ENCODE measurements at places on chromosomes 5 and 9. TPM values are rescaled to one million over a fixed set of nuclear protein-coding genes. Genes with fewer than 3 reads are reported as not detected.
A peak's percentile ranks its signal among the peaks of the same experiment; 100 is the strongest.

GRCh38 chr9:137088121-137088520 is 1.3 kb downstream of the MAN1B1 start:
- no peak for DNase-seq

DNA sequence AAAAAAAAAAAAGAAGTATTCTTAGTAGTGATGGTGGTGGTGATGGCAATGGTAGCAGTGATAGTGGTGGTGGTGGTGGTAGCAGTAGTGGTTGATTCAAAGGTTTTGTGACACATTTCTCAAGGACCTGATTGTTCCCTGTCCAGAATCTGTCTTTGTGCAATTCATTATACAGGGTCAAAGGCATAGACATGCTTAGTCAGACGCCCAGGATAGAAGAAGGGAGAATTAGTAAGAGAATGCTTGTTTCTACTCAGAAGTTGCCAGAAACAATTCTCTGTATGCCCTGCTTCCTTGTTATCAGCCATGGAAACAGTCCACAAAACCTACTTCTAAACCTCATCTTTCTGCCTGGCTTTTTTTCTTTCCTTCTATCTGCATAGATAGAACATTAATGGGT is 89.4 kb downstream of the SLC44A1 start:
- DNase-seq, result no peak

DNA sequence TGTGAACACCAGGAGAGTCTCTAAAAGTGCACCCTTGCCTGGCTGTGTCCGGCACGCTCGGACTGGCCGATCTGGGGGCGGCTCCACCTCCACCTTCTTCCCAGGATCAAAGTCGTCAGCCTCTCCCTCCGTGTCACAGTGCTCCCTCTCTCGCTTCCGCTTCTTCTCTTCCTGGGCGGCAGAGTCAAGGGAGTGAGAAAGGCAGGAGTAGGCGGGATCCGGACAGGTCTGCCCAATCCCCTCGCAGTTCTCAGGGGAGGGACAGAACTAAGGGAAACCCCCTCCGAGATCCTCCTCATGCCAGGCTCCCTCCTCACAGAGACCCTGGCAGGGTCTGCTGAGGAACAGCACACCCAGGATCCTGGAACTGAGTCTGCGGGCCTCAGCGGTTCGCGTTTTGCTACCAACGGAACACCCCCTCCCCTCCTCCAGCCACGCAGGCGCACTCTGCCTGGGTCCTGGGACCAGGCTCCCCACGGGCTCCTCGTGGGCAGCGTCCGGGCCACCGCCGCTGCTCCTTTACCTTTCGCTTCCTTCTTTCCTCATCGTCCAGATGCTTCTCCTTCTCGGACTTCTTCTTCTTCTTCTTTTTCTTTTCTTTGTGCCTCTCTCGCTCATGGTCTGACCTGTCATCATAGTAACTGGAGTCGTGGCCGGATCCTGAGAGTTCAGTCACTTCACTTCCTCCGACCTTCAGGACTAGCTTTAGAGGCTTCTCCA is 1.3 kb downstream of the BRD9 start:
- no peak for DNase-seq

DNA sequence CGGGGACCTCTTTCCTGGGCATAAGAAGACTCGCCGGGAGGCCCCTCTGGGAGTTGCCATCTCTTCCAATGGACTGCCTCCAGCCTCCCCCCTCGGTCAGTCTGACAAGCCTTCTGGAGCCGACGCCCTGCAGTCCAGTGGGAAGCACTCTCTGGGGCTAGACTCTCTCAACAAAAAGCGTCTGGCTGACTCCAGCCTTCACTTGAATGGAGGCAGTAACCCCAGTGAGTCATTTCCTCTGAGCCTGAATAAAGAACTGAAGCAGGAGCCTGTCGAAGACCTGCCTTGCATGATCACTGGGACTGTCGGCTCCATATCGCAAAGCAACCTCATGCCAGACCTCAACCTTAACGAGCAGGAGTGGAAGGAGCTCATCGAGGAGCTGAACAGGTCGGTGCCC is 28.4 kb upstream of the LTC4S start:
- peak; percentile 84 for DNase-seq

DNA sequence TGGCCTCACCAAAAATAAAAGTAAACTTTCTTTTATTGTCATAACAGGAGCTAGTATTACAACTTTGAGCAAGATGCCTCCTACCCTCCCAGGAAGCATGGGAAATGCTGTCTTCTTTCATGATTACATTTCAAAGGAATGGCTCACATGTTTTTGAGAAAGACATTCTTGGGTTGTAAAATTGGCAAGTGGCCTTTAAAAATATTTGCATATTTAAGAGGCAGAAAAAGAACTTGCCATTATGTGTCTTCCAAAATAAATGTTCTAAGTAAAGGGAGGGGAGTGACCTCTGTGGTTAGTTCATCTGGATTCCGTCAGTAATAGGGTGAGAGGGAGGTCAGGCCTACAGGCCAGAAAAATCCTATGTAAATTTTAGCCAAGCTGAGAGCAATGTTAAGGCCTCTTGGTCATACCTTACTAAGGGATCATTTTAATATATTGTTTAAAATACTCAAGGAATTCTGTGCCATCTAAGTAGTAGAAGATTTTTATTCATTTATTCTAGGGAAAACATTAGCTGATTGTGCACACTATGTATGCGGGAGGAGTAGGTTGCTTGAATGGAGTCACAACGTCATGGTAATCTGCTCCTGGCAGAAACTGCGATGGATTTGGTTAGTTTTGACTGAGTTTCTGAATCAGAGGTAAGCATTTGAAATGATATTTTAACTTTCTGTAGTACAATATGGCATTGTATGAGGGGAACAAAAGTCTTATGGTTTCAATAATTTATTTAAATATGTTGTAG is 1485.7 kb upstream of the CDH9 start:
- DNase-seq, result no peak

DNA sequence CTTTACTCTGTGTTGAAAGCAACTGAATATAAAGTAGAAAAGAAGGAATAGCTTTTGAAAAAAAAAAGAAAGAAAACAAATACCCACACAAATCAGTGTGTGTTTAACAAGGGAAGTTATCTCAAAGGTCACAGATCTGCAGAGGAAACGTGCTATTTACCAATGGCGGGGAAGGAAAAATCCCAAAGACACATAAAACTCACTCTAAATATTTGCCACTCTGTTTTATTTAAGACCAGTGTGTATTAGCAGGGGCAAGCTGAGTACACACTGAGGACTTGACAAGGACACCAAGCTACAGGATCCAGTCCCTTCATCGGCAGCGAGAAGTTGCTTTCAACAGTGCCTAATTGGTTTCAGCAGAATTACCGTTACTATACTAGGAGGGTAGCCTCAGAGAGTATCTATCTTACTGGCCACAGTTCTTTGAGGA is 252.5 kb downstream of the DEPDC1B start:
- DNase-seq, result no peak

GRCh38 chr5:108617467-108618435 is 129.9 kb upstream of the FER start:
- no peak for DNase-seq

DNA sequence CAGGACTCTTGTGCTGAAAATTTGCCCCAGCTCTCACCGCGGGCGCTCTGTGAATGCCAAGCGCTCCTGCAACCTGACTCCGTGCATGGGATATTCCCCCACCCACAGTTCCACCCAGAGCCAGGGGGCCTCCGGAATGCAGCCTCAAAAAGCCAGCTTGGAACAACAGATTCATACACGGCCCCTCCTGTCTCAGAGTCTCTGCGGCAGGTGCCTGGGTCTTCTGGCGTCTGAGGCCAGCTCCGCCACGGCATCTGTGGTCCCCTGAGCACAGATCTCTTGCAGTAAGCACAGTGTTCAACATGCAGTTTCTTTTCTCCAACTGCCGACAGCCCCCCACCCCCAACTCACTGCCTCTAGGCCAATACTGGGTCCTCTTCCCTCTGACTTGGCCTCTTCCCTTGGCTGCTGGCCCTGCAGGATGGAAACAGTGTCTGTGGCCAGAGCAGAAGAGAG is 355.7 kb upstream of the IRX2 start:
- no peak for DNase-seq

DNA sequence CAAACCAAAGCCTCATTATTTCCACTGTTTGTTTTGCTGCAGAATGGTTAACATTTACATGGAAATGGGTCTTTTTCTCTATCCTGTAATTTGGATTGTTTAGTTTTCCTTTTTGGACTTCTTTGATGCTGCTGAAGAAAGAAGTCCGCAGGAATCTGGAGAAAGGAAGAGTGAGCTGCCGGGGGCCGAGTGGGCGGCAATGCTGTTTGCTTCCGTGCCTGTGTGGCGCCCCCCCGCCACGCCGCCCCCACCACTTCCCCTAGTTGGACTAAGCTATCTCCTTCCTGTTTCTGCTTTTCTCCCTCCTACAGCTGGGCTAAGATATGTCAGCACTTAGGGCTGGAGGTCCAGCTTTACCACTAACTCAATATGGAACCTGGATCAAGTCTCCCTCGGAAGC is 39.7 kb downstream of the ACTL7B start:
- peak; percentile 70 for DNase-seq

GRCh38 chr5:160539431-160539830 is 117.8 kb downstream of the PTTG1 start:
- DNase-seq, result no peak

- peak; percentile 80 for DNase-seq
Measured at GRCh38 chr5:154753792-154754191, 1.4 kb upstream of the LARP1 start.

DNA sequence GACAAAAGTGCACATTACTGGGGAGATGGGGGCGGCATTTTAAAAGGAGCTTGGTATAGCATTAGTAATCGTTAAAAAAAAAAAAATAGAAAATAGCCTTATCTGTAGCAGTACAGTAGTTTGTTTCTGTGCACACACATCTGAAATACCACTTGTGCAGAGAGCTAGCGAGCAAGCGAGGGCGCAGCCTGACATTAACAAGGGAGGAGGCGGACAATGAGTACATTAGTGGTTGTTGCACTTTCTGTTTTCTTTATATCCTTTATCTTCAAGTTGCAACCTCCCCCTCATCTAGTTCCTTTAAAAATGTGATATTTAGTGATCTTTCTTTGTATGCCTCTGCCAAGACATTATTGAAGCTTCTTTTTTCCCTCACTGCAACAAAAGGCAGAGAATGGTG is 880 bp upstream of the PTPDC1 start:
- DNase-seq, result no peak

SCAMP1 gene
- 40.1 TPM for total RNA-seq

- DNase-seq, result no peak
Measured at GRCh38 chr9:3329361-3329760, 196.4 kb downstream of the RFX3 start.

FAM200C gene
- 3.3 TPM for total RNA-seq
